ENCODE measurements at places on chromosomes 2 and 18.

- no peak for DNase-seq
Observed at GRCh38 chr18:45590036-45590886, 25.0 kb upstream of the SLC14A2 start.

GRCh38 chr2:205574001-205574400 is 108.3 kb upstream of the NRP2 start:
- DNase-seq = no peak

DNA sequence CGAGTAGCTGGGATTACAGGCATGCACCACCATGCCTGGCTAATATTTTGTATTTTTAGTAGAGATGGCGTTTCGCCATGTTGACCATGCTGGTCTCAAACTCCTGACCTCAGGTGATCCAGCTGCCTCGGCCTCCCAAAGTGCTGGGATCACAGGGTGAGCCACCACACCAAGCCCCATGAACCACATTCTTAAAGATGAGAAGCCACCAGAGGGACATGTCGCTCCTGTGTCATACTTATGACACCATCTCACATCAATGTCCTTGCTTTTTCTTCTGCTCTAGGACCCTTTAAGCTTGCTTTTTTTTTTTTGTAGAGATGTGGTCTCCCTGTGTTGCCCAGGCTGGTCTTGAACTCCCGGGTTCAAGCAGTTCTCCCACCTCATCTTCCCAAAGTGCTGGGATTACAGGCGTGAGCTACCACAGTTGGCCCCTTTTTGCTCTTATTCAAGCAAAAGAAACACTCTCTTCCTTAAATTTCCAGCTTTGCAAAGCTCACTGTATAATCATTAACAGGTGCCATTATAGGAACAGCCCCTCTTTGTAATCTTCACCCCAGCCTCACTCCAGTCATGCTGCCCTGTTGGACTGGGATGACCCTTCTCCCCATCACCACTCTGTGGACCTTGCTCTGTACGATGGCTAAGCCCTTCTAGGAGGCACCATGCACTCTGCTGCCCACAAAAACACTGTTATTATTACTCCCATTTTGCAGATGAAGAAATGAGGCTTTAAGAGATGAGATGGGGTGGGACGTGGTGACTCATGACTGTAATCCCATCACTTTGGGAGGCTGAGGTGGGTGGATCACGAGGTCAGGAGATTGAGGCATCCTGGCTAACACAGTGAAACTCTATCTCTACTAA is 10.8 kb upstream of the KCNG3 start:
- no peak for DNase-seq

GRCh38 chr2:222504719-222505118 is 80.4 kb downstream of the SGPP2 start:
- DNase-seq = no peak

DNA sequence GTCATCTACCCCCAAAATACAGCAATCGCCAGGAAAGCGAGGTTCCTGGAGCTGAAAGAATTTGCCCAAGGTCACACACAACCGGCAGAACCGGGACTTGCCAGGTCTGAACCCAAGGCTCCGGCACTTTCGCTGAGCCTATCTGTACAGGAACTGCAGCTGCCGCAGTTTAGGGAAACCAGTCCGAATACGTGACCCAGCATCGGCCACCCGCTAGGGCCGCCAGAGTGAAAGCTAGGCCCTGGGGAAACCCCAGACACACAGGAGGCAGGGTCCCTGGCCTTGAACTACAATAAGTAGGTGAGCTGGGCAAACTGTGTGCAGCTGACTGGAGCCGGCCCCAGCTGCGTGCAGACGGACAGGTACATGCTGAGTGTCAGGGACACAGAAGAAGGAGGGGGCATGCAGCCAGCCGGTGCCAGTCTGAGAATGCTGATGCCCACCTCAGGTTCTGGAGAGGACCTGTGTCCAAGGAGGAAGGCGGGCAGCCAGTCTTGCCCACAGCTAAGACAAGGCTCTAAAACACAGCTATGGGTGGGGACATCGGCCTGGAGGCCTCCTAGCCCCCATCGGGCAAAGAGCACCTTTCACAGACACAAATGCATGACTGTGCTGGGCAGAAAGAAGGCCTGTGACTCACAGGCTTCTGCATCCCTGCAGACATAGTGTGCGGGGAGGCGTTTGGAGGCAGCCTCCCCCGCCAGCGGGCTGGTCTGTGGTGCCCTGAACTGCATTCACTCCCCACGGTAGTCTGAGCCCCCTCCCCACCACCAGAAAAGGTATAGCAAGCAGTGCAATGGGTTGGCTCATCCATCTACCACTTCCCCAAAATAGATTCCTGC is 107.4 kb upstream of the ID2 start:
- DNase-seq = no peak

- no peak for DNase-seq
Observed at GRCh38 chr2:43778233-43778632, 4.4 kb downstream of the DYNC2LI1 start.

DNA sequence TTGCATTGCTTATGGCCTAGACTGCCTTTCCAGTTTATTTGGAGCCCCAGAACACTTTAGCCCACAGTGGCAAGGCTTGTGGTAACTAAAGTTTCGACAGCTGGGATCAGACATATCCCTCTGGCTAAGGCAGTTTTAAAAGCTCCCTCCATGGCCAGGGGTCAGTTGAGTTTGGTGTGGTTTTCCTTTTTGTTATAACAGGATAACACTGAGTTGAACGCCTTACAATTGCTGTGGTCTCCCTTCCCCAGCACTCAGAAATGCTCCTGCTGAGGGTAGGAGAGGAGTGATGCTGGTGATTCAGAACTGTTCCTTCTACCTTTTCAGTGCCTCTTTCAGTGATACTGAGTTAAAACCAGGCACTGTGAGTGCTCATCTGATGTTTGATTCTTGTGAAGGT is 182.6 kb downstream of the GULP1 start:
- no peak for DNase-seq

GRCh38 chr2:148794558-148794957 is 80.5 kb upstream of the KIF5C start:
- no peak for DNase-seq

- no peak for DNase-seq
Observed at GRCh38 chr2:227430639-227431038, 41.3 kb upstream of the AGFG1 start.
